ENCODE measurements at places on chromosomes 16 and 17. TPM values are rescaled to one million over a fixed set of nuclear protein-coding genes. Genes with fewer than 3 reads are reported as not detected.

GRCh38 chr17:30970831-30971567, at the start of gene RNF135:
TSS of gene RNF135 (plus strand) at chr17:30971039. CDS start at chr17:30971074, 35 bp downstream.
- peak; percentile 88 for DNase-seq

DNA sequence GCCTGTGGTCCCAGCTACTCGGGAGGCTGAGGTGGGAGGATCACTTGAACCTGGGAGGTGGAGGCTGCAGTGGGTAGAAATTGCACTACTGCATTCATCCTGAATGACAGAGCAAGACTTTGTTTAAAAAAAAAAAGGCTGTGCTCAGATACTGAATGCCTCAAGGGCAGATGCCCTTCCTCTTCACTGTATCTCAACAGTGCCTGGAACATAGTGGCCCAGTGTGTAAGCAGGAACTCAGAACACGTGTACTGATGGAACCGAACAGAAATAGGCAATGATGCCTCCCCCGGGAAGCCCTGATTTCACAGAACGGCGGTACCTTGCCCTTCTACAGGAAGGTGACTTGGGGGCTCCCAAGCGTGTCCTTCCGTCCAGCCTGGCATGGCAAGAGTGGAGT, 46.8 kb downstream of the PLXDC1 start:
- DNase-seq: no peak

- peak; percentile 52 for DNase-seq
These were observed 22.5 kb downstream of the METRNL start for GRCh38 chr17:83101805-83102480.

- no peak for DNase-seq
These were observed 88.1 kb upstream of the ZNF750 start for GRCh38 chr17:82927661-82928601.

- no peak for DNase-seq
These were observed 128.5 kb downstream of the SPACA3 start for GRCh38 chr17:33120103-33120502.

- DNase-seq: no peak
These were observed 9.2 kb downstream of the SYCE1L start for GRCh38 chr16:77208382-77208781.

GRCh38 chr16:59144841-59145240, 410.7 kb upstream of the GOT2 start:
- DNase-seq: no peak

- no peak for DNase-seq
These were observed 19.3 kb downstream of the PEMT start for GRCh38 chr17:17572010-17572785.

- DNase-seq: no peak
These were observed 49.4 kb downstream of the ADAMTS18 start for GRCh38 chr16:77385481-77385880.

- no peak for DNase-seq
These were observed 96.2 kb downstream of the BANP start for GRCh38 chr16:88047462-88047861.

The DNASE1L2 gene
- 0.47 TPM for total RNA-seq

The FLII gene
- 292 TPM for total RNA-seq

The SETD1A gene
- total RNA-seq: 11.0 TPM

The MYO15A gene
- total RNA-seq: 0.45 TPM

The FOXC2 gene
- total RNA-seq: 1.9 TPM

The ZPBP2 gene
- not detected for total RNA-seq

The PYCARD gene
- total RNA-seq: 7.4 TPM

All from left ventricle myocardium superior (tissue), 1 donor.